Ecto neural progenitor cell (in vitro differentiated cells): ENCODE measurements at places on chromosomes 13 and 19.
A peak's percentile ranks its signal among the peaks of the same experiment; 100 is the strongest.

DNA sequence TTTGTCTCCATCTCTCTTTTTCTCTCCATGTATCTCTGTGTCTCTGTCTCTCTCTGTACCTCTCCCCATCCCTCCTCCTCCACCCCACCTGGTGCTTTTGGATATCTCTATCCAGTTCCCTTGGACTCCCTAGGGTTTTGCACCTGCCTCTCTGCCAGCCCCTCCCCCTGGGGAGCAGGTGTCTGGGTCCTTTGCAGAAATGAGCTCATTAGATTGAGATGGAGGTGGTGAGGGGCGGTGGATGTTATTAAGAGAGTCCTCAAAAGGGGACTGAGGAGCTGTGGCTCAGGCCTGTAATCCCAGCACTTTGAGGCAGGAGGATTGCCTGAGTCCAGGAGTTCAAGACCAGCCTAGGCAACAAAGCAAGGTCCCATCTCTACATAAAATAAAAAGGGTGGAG, 2.1 kb downstream of the KCNN4 start:
- no peak for DNase-seq

GRCh38 chr19:31118287-31118955, 230.8 kb downstream of the TSHZ3 start:
- no peak for DNase-seq

DNA sequence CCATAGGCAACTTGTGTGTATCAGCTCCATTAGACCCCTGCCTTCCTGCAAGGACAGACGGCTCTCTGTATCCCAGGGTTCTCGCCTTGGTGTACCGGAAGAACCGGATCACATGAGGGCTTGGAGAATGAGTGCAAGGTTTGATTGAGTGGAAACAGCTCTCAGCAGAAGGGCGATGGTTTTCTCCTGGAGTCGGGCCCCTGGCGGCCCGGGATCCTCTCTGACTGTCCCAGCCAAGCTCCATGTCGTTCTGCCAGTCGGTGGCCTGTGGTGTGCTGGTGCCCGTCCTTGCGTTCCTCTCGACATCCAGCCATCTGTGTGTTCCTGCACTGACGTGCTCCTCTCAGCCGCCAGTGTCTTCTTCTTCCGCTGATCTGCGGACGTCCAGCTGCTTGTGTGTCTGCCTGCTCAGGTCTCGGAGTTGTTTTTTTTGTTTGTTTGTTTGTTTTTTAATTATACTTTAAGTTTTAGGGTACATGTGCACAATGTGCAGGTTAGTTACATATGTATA, 16.1 kb downstream of the LILRB1 start:
- no peak for DNase-seq

DNA sequence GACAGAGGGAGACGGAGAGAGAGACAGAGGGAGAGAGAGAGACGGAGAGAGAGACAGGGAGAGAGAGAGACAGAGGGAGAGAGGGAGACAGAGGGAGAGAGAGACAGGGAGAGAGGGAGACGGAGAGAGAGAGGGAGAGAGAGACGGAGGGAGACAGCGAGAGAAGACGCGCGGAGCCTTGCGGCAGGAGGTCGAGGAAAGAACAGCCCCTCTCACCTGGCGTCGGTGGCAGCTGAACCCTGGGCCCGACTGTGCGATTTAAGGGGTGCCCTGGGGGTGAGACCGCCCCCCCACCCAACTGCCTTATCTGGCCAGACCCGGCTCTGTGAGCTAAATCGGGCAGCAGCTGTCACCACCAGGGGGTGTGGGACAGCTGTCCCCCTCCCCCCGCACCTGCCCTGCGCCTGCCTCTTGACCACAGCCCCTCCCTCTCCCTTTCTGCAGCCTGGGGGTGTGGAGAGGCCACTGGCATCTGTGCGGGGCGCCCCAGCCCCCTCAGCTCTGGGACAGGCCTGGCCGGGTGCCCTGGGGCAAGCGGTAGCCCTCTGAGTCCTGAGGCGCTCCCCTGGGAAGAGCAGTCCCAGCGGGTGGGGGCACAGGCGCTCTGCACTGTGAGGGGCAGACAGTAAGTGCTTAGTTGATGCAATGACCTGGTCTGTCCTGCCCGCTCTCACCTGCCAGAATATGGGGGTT, 10.8 kb downstream of the JOSD2 start:
- peak; percentile 64 for DNase-seq

- DNase-seq, result peak; percentile 93
These were observed 15.3 kb downstream of the CDX2 start for GRCh38 chr13:27953676-27954405.

DNA sequence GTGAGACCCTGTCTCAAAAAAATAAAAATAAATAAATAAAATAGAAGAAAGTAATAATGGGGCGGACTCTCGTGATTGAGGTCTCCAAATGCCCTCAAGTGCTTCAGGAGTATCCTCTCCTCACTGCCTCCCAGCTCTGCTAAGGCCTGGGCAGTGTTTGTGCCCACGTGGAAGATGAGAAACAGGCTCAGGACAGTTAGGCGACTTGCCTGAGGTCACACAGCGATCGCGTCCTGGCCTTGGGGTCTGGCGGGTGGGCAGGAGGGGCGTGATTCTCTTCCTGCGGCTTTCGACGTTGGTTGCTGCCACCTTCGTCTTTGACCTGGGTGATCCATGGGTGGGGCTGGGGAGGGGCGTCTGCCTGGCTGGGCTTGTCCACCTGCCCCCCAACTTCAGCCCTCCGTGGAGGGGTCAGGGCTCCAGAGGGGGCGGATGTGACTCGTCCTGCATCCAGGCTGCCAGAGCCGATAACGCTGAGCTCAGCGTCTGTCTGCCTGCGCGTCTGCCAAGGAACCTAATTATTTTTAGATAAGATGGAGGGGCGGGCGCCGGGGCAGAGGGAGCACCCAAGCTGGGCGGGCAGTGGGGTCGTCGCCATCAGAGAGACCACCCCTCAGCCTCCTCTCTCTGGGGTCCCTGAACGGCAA, 56.9 kb downstream of the NFIC start:
- no peak for DNase-seq

DNA sequence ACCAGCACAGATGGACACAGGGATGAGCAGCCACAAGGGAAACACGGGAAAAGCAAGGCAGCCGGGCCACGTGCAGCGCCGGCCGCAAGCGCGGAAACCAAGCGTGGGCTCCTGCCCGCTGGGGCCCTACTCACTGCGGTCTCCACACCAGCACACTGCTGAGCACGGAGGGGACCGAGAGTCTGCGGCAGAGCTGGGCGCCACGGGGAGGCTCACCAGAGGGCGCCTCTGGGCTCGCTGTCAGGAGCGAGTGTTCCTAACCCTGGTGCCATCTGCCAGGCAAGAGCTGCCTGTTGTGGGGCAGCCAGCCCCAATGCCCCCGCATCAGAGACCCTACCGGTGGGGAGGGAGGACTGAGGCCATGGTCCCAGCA, 26.5 kb downstream of the MPND start:
- no peak for DNase-seq

GRCh38 chr19:54470991-54471782, 1.9 kb downstream of the CDC42EP5 start:
- DNase-seq, result no peak

DNA sequence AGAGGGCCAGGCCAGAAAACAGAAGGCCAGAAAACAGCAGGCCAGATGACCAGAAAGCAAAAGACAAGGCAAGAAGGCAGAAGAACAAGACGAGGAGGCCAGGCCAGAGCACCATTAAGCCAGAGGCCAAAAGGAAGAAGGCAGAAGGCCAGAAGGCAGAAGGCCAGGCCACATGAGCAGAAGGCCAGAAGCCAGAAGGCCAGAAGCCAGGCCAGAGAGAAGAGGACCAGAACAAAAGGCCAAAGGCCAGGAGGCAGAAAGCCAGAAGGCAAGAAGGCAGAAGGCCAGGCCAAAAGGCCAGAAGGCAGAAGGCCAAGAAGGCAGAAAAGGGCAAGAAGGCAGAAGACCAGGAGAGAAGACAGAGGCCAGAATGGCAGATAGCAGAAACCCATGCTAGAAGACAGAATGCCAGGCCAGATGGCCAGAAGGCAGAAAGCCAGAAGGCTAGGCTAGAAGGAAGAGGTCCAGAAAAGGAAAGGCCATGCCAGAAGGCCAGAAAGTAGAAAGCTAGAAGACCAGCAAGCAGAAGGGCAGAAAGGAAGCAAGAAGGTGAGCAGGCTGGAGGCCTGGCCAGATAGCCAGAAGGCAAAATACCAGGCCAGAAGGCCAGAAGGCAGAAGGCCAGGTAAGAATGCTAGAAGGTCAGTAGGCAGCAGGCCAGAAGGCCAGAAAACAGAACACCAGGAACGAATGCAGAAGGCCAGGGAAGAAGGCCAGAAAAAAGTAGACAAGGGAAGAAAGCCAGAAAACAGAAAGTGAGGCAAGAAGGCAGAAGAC, 187.6 kb downstream of the TUBA3C start:
- DNase-seq, result no peak

- DNase-seq, result no peak
These were observed 348.3 kb downstream of the UQCRFS1 start for GRCh38 chr19:28864577-28865042.

DNA sequence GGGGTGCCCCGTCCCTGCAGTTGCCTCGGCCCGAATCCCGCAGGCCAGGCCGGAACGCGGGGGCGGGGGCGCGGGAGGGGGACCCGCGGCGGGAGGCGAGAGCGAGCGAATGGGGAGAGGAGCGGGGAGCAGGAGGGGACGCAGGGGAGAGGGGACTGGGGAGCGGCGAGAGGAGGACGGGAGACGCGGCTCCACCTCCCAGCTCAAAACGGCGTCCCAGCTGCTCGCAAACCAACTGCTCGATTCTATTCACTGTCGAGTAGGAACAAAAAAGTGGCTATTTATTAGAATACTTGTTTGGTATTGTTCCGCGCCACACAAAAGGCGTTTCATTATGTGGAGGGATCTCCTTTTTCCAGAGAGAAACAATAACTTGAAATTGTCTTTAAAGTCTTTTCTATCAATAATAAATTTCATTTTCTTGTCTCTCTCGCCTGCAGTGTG, 10.6 kb upstream of the SOX1 start:
- DNase-seq, result no peak
